Left kidney (tissue), 8 donors: ENCODE measurements at places on chromosomes 12 and 14. TPM values are rescaled to one million over a fixed set of nuclear protein-coding genes. Genes with fewer than 3 reads are reported as not detected.

DNA sequence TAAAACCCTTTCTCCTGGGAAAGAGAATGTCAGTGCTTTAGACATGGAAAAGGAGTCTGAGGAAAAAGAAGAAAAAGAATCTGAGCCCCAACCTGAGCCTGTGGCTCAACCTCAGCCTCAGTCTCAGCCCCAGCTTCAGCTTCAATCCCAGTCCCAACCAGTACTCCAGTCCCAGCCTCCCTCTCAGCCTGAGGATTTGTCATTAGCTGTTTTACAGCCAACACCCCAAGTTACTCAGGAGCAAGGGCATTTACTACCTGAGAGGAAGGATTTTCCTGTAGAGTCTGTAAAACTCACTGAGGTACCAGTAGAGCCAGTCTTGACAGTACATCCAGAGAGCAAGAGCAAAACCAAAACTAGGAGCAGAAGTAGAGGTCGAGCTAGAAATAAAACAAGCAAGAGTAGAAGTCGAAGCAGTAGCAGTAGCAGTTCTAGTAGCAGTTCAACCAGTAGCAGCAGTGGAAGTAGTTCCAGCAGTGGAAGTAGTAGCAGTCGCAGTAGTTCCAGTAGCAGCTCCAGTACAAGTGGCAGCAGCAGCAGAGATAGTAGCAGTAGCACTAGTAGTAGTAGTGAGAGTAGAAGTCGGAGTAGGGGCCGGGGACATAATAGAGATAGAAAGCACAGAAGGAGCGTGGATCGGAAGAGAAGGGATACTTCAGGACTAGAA is 6.1 kb downstream of the PNN start:
- DNase-seq: no peak

- DNase-seq: no peak
Measured at GRCh38 chr12:58396239-58396638, 454.9 kb downstream of the ATP23 start.

STXBP6 gene
- 9.8 TPM for polyA plus RNA-seq

MYRFL gene
- 7.1 TPM for polyA plus RNA-seq

DNA sequence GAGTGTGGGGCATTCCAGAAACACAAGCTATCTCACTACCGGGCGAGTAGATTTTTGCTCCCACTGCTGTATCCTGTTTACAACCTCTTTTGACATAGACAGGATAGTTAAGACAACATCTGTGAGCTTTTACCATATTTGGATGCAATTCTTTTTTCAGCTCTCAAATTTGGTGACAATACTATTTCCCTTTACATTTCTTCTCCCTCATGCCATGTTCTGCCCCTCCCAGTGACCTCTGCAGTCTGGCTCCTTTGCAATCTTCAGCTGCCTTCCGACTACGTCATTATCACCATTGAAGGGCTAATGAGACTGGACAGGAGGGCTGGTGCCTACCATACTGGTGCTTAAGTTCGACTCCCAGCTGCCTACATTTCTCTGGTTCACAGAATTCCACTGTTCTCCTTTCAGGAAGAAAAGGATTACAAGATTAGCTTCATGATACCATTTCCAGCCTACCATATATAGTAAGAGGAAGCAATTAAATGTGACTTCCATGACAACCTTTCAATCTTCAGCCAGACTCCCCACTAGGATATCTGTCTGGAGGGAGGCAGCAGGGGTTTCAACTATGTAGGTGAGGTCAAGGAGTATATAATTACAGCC is 251.6 kb downstream of the PHLDA1 start:
- no peak for DNase-seq

GRCh38 chr12:129827866-129828384 is 75.9 kb downstream of the TMEM132D start:
- DNase-seq: no peak

CCT2 gene
- 288 TPM for polyA plus RNA-seq

DNA sequence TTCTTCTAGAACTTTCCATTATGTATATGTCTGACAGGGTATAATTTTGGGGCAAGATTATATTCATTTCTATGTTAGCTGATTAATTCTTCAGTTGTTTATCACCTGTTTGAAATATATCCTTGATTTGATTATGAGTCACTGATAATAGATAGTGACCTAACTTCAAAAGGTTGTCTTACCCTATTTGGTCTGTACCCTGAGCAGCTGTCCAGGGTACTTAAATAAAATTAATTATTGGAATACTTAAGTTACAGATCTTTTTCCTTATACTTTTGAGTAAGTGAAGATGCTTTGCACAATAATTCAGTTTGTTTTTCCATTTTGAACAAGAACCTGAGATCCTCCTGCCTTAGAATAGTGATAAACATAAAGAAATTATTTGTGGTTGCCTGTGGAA is 13.2 kb upstream of the NPAS3 start:
- DNase-seq: no peak

GRCh38 chr12:76633415-76633814 is 73.8 kb upstream of the OSBPL8 start:
- DNase-seq: no peak

DNA sequence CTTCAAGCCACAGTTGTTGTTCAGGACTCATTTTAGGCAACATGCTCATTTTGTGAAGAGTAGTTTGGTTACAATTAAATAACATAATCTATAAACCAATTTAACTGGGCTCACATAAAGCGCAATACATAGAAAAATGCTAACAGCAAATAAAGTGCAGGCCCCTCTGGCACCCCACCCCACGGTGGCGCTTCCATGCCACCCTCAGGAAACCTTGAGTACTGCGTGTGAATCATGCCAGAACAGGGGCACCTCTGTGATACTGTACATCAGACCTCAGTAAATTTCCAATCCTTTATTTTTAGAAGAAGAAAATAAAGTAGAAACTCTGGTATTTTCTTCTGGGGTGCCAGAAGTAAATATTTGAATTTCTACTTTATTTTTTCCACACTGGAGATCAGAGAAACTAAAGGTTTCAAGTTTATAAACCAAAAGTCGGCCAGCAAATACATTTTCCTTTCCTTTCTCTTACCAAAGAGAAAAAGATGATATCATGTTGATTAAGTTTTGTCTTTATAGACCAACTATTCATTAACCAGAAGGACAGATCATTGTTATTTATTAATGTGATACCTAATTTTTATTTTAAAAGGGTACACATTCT is 316.8 kb downstream of the PAWR start:
- peak; percentile 15 for DNase-seq

- DNase-seq: no peak
Measured at GRCh38 chr14:82385048-82385447, 851.4 kb upstream of the SEL1L start.

VWF gene
- 8.2 TPM for polyA plus RNA-seq
